ENCODE measurements at places on chromosomes 16 and 17.
A peak's percentile ranks its signal among the peaks of the same experiment; 100 is the strongest.

DNA sequence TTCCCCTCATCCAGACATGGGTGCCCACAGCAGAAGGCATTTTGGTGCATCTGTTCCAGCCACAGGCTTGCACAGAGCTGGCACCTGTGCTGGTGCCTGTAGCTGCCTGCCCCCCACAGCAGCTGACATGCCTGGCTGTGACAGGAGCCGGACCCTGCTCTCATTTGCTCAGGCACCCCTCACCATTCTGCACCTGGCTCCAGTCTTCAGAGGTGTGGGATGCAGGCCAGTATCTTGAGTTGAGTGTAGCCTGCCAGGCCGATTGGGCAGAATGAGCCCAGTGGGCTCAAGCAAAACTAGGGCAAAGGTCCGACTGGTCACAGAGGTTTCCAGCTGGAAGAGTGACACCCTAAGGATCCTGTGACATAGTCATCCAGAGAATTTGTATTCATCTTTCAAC lies 887.7 kb downstream of the CDH11 start:
- no peak for DNase-seq

DNA sequence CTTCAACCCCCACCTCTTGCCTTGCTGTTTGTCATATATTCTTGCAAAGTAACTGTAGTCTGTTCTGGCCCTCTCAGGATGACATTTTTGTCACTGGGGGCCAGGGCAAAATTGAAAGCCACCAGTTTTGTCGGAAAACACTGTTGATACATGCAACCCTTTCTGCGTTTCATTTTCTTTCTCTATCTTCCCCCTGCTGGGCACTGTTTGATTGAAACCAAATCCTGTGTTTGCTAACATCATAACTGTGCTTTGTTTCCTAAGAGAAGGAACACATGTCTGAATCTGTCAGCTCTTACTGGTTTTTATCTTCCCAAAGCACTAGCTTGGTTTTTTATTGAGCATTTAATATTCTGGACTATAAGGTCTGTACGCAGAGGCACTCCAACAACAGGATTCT lies 11.7 kb upstream of the CPPED1 start:
- DNase-seq, result no peak

DNA sequence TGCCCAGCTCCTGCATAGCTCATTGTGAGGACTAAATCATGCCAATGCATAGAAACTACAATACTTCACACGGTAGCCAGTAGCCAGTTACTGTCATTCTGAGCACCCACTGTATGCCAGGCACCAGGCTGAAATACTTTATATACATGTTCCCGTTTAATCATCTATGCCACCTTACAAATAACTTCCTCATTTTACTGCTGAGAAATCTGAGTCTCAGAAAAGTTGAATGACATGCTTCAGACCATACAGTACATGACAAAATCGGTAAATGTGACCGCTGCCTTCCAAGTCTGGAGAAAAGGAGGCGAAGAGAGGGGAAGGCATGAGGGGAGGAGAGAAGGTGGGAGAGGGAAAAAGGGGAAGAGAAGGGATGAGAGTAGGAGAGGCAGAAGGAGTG lies 9.2 kb upstream of the TLCD3B start:
- no peak for DNase-seq

GRCh38 chr16:164827-165538 lies 795 bp upstream of the HBM start:
- DNase-seq, result no peak

GRCh38 chr17:40622509-40622928 lies 25.1 kb downstream of the SMARCE1 start:
- no peak for DNase-seq

DNA sequence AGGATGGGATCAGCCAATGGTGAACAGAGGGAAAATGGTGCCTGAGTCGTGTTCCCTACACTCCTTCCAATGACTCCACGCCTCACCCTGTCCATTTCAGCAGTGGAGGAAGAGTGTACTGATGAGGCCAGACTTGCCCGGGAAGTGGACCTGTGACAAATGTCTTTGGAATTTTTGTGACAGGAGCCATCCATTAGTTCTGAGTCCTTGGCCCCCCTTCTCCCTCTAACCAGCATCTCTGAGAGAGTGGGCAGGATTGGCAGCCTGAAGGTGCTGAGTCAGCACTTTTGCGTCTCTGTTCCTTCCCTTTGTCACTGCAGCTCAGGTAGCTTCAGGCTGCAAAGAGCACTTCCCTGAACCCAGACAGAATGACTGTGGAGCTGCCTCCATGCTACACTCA lies 30.8 kb downstream of the BEAN1 start:
- DNase-seq, result no peak

DNA sequence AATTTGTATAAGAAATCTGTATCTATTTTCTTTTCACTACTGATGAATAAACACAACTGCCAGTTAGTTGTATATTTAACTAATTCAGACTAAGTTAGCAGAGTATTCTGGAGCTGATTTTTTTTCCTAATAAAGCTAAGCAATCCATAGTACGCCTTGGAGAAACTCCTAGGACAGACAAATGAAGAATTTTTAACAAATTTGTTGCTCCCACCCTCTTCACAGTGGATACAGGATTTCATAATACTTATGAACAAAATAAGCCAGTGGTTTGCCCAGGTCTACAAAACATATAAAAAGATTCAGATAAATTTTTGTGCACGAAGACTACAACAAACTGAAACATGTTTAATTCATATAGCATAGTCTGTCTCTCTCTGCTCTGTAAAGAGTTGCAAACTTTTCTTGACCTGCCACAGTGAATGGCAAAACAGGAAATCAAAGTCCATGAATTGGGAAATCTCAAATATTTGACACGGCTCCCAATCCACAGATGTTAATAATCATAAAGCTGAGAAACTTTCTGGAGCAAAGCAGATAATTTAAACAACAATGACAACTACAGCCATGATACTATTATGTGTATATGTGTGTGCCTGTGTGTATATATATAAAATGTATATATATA lies 594 bp upstream of the ABCA6 start:
- no peak for DNase-seq

DNA sequence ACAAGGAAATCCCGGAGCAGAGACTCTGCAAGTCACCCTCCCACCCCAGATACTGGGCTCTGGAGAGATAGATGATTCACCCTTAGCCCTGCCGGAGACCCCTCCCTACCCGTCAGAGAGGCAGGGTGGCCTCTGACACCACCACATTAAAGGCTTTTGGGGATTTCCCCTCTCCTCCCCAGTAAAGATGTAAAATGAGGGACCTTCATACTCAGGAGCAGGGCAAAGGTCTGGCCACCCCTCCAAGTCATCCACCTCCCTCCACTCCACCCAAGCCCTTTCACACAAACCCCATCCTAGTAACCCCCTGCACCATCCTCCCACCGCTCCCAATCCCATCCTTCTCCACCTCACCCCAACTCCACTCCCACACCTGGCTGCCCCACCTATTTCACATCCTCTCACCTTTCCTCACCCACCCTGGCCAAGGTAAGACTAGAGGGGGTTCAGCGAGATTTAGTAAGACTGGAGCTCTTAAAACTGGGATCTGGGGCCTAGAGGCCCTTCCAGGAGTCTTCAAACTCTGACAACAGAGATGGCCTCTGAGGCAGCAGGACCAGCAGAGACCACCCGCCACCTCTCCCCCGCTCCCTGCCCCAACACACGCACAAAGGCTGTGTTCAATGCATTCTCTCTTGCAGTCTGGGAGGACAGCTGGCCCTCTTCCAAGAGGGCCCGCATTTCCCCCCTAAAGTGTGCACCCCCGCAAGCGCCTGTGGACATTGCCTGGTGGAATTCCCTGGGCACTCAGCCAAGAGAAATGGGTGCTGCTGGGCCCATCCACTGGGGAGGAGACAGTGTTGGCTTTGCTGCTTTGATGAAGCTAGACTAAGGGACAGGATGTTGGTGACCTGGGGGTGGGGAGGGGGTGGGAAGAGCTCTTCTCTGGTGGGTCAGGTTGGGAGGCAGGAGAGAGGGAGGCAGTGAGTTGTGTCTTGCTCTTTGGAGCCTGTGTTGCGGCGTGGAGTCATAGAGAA lies 1.1 kb downstream of the ABAT start:
- DNase-seq, result peak; percentile 27

- peak; percentile 9 for DNase-seq
Observed at GRCh38 chr17:74361230-74362068, at the start of gene BTBD17. BTBD17 (minus strand) TSS chr17:74361868; CDS start chr17:74361819, 49 bp downstream.

GRCh38 chr17:38916771-38917170 lies 8.6 kb upstream of the LASP1NB start:
- DNase-seq, result no peak

GRCh38 chr17:74525781-74526288 lies 5.4 kb downstream of the CD300LB start:
- no peak for DNase-seq

DNA sequence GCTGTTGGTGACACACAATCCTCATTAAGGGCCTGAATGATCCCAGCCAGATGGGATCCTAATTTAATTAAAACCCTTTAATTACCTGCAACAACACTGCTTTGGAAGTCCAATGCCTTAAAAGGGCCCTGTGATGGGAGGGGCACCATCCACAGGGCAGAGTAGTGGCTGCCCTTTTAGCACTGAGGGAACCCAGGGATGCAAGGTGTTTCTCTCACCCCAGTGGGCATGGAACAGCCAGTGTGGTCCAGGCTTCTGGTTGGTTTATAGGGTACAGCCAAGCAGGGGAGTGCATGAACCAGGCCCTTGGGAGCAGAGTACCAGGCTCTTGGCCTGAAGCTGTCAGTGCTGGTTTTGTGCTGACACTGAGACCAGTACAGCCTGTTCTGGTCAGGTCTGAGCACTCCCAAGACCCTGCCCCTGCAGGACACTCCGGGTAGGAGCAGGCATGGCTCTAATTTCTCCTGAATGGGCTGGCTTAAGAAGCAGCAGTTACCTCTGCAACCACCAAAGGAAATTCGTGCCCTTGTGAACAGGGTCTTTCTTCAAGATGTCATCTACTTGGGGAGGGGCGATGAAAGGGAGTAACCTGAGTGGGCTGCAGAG lies 9.9 kb downstream of the NXPH3 start:
- DNase-seq, result no peak

GRCh38 chr16:75086688-75087374 lies 29.7 kb downstream of the LDHD start:
- DNase-seq, result no peak

GRCh38 chr16:87828071-87828906 lies 41.0 kb downstream of the SLC7A5 start:
- no peak for DNase-seq

DNA sequence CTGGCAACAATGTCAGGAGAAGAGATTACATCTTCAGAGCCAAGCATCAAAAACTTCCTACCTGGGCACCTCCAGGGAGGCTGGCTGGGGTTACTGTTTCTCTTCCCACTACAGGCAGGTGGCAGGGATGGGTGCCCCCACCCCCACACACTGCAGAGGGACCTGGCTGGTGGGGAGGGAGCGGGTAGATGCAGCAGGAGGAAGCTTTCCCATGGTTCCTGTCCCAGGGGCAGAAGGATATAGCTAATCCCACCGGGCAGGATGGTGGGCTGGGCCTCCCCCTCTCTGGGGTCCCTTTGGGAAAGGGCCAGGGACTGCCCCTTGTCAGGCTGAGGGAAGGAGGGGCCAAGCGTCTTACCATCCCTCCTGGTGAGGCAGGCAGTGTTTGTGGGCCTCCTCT lies 16.7 kb upstream of the MTMR4 start:
- DNase-seq, result no peak

- DNase-seq, result no peak
Observed at GRCh38 chr16:1926271-1926670, 8.1 kb upstream of the HS3ST6 start.

GRCh38 chr17:32484041-32484461 lies 2.7 kb upstream of the CDK5R1 start:
- no peak for DNase-seq

- DNase-seq, result no peak
Observed at GRCh38 chr17:58532555-58532951, 18.1 kb upstream of the MTMR4 start.

- DNase-seq, result no peak
Observed at GRCh38 chr16:17769065-17769464, 298.3 kb upstream of the XYLT1 start.

DNA sequence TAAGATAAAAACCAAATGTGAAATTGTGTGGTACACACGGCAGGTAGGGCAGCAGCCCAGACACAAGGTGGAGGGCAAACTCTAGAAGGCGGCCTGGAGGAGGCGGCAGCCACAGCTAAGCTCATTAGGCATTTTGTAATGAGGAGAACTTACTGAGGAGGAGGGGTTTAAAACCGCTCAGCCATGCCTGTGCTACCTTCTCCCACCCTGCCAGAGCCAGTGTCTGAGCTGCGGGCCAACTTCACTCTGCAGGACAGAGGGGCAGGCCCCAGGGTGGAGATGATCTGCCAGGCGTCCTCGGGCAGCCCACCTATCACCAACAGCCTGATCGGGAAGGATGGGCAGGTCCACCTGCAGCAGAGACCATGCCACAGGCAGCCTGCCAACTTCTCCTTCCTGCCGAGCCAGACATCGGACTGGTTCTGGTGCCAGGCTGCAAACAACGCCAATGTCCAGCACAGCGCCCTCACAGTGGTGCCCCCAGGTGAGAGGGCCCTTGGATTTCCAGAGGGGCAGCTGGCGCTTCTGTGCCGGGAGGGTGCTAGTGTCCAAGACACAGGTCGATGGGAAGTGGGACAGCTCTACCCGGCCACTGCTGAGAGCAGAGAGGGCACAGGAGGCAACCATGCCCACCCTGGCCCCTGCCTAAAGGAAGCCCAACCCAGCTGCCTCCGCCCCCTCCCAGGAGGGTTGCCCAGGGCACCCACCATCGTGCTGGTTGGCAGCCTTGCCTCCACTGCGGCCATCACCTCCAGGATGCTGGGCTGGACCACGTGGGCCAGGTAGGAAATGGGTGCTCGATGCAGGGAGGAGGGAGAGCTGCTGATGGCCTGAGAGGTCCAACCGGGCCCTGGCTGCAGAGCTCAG lies 4.3 kb upstream of the SYNGR2 start:
- DNase-seq, result no peak

DNA sequence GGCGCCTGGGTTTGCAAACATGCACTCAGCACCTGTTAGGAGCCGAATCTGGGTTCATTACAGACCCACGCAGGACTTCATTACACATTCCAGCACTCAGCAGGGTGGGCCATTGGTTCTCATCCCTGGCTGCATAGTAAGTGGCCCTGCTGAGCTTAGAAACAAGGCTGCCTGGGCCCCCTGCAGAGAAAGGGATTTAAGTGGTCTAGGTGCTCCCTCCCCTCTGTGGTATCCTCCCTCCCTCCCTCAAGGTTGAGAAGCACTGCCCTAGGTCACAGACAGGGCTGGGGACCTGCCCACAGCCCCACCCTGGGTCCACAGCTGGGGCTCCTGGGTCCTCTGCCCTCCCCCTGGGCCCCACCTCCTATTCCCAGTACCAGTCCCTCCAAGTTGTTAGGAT lies 28.3 kb downstream of the WNT3 start:
- DNase-seq, result no peak

Data from stimulated activated CD8-positive, alpha-beta memory T cell treated with anti-CD3 and anti-CD28 coated beads, Interleukin-12 subunit alpha, Interleukin-12 subunit beta, amount 100 ng/mL, for 1 hour (primary cell).